Endodermal cell (in vitro differentiated cells): ENCODE measurements at places on chromosomes 13 and 19.

DNA sequence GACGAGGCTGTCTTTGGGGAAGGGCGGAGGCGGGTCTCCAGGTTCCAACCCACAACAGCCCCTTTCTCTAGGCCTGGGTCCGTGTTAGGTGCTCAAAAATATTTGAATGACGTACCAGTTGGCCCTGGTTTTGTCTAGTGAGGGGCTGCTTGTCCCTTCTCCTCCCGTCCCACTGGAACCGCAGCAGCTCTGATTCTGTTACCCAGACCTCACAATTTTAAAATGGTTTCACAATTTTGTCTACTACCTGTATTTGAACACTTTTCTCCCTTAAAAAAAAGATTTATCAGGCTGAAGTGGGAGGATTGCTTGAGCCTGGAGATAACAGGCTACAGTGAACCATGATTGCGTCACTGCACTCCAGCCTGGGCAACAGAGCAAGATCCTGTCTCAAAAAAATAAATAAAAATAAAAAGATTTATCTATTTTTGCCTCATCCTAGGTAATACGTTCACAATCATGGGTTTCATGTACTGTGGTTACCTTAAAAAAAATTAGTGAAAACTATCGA, 1.3 kb upstream of the IRF2BP1 start:
- DNase-seq: no peak

- no peak for DNase-seq
Measured at GRCh38 chr19:7272856-7273578, 21.2 kb downstream of the INSR start.

- no peak for DNase-seq
Measured at GRCh38 chr13:83440465-83440864, 441.8 kb downstream of the SLITRK1 start.

GRCh38 chr19:38655148-38655824, 7.8 kb downstream of the ACTN4 start:
- DNase-seq: peak; percentile 76

DNA sequence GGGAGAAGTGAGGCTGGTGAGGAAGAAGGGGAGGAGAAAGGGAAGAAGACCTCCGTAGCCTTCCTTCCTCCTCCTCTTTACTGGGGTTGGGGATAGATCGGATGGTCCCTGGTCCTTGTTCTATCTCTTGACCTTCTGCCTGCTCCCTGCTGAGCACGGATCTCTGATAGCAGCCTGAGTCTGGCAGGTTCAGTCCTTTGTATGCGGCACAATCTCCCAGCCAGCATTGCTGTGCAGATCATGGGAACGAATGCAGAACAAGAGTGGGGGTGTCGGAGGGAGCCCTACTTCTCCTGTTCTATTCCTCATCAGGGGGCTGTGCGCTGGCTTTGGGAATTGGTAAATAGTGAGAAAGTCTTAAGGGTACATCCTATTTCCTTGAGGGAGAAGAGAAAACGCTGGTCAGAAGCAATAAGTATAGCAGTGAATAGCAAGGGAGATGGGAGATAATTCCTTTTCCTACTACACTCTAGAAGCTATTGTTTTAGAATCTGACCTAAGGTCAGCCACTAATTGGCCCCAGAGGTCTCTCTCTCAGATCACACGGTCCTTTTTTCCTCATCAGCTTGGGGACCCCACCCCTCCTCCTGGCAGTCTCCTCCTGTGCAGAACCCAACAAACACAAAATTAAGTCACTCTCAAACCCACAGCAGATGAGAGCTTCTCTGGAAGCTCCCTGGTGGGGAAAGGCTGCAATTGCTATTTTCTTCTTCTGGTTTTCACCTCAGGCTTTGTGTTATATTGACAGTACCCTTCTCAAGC, 41.0 kb downstream of the KL start:
- peak; percentile 77 for DNase-seq

DNA sequence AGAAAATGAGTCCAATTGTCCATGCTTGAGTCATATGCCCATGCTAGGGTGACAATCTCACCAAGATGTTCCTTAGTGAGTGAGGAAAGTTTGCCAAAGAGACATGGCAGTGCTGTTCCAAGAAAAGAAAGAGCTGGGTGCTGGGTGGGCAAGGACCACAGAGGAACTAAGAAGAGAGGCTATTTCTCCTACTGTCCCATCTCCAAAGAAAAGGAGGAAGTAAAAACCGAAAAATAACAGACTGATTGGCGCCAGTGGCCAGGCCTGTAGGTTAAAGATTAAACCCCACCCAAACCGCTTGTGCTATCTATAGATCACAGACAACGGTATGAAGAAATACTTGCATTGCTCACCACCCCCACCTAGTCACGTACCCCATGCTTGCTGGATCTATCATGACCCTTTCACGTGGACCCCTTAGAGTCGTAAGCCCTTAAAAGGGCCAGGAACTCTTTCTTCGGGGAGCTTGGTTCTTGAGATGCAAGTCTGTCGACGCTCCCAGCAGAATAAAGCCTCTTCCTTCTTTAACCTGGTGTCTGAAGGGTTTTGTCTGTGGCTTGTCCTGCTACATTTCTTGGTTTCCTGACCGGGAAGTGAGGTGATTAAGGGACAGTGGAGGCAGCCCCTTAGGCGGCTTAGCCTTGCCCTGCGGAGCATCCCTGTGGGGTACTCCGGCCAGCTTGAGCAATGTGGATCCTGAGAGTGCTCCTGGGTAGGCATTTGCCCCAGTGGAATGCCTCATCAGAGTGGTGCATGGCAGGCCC, 606.5 kb downstream of the UQCRFS1 start:
- no peak for DNase-seq

DNA sequence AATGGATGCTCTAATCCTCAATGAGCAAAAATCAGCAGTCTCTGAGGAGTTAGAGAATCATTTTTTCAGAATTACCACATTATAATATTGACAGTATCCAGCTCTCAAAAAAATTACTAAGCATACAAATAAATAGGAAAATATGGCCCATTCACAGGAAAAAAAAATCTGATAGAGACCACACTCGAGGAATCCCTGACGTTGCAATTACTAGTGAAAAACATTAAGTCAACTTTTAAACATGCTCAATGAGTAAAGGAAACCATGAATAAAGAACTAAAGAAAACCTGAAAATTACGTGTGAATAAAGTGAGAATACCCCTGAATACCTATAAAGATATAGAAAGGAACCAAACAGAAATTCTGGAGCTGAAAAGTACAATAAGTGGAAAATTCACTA, 38.7 kb upstream of the ZNF780A start:
- DNase-seq: no peak
